ENCODE measurements at places on chromosomes 7 and 10. TPM values are rescaled to one million over a fixed set of nuclear protein-coding genes. Genes with fewer than 3 reads are reported as not detected.

DNA sequence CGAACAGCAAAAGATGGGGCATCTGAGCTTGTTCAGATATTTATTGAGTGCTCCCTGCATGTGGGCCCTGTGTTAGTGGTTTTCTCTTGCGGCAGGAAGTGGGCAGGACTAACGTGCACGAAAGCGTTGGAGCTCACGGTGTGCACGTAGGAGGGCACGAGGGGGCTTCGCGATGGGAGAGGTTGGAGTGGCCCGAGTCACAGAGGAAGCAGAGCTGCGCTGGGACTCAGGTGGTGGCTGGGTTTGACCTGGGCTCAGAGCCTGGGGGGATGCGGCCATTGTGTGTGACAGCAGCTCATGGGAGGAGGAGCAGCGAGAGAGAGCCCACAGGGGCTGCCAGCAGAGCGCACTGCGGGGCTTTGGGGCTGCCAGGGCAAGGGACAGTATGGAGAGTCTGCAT lies 7.7 kb downstream of the ZSCAN25 start:
- H3K27me3 ChIP-seq: no peaks in the 10 kb centered on the region
- DNase-seq: no peak
- no peak overlapping the region for H3K27ac ChIP-seq

- no peak overlapping the region for H3K4me3 ChIP-seq
- H3K27me3 ChIP-seq: peaks cover 3% of the 10 kb centered on the region
- no peak for DNase-seq
- H3K36me3 ChIP-seq: no peaks in the 10 kb centered on the region
- peak overlapping the region; percentile 28 for H3K27ac ChIP-seq
These were observed 10.2 kb downstream of the BRI3 start for GRCh38 chr7:98291717-98292116.

Gene TLX1
- 14.3 TPM for total RNA-seq

Gene CHAT
- total RNA-seq: 15.4 TPM

Gene EBLN1
- total RNA-seq: not detected

- DNase-seq: no peak
- H3K4me1 ChIP-seq: no peaks in the 10 kb centered on the region
- no peak overlapping the region for H3K4me3 ChIP-seq
- H3K27ac ChIP-seq: no peak overlapping the region
- peaks cover 3% of the 10 kb centered on the region for H3K27me3 ChIP-seq
These were observed 50.5 kb upstream of the KMT2E start for GRCh38 chr7:104963378-104963990.

DNA sequence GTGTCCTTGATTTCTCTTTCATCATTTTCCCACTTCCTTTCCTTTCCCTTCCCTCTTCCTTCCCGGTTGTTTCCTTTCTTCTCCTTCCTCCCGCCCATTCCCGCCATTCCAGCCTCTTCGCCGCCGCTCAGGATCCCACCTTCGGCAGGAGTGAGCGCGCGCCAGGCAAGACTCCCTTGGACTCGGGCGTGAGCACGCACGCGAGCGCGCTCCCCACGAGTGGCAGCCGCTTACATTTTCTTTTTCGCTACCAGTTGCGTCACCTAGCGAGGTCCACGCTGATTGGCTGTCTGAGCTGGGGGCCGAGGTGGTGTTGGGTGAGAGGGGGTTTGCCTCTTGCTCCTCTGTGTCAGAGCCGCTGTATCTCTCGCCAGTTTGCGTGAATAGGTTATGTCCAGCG lies 11.8 kb downstream of the ZAN start:
- peak overlapping the region; percentile 86 for H3K4me3 ChIP-seq
- no peaks in the 10 kb centered on the region for H3K36me3 ChIP-seq
- peak; percentile 49 for DNase-seq
- H3K27me3 ChIP-seq: peaks cover 7% of the 10 kb centered on the region

DNA sequence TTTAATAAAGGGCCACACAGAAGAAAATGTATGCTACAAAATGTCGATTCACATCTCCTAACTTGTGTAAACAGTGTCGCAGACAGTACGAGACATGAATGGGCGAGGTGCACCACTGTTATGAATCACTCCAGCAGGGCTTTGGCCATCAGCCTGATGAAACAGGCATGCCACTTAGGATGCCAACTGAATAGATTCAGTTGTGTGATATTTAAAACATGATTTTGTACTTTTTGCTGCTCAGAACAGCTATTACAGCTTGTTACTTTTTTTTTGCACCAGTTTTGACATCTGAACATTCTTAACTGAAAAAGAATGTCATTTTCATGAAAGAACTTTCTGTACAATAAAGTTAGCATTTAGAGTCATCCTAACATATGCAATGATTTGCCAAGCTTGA lies 138.1 kb downstream of the VTI1A start:
- H3K27ac ChIP-seq: no peak overlapping the region
- H3K4me1 ChIP-seq: no peaks in the 10 kb centered on the region
- no peaks in the 10 kb centered on the region for H3K36me3 ChIP-seq
- no peak overlapping the region for H3K4me3 ChIP-seq

DNA sequence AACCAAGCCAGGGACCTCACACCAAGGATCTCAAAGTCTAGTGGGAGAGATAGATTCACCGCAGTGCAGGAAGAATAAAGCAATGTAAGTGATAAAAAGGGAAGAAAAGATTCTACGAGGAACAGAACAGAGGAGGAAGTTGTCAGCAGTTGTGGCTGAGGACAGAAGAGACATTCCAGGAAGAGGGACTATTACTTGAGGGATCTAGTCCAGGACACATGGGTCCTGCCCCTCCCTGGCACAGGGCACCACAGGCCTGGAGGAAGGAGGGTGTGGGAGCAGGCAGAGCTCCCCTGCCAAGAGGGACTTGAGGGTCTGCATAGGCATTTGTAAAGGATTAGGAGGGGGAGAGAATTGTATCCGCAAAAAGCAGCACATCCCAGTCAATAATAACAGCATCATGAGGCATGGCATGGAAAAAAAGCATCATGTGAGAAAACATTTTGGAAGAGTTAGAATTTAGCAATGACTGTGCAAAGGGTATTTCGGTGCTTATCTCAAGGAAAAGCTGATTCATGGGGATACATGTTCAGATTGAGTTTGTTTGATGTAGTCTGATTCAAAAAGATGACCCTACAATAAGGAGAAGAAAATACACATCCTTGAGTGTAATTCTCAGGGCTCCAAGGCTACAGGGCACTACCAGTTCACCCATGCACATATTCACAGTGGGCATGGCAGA lies 12.7 kb downstream of the C10orf71 start:
- no peak for DNase-seq
- H3K27ac ChIP-seq: no peak overlapping the region
- peaks cover 3% of the 10 kb centered on the region for H3K36me3 ChIP-seq
- peaks cover 2% of the 10 kb centered on the region for H3K4me1 ChIP-seq
- no peak overlapping the region for H3K4me3 ChIP-seq

DNA sequence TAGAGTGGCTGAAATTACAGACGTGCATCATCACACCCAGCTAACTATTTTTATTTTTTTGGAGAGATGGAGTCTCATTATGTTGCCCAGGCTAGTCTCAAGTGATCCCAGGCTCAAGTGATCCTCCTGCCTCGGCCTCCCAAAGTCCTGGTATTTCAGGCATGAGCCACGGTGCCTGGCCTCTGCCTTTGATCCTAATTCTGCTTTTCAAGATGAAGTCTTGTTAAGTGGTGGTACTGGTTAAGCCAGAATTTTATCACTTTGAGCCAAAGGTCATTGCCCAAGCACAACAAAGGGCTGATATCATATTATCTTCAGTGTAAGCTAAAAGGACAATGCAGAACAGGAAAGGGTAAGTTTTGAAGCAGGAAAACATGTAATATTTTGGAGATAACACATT lies 64.2 kb downstream of the MYOF start:
- H3K36me3 ChIP-seq: no peaks in the 10 kb centered on the region
- H3K27ac ChIP-seq: no peak overlapping the region
- no peak for DNase-seq
- H3K27me3 ChIP-seq: peaks cover 4% of the 10 kb centered on the region
- H3K4me3 ChIP-seq: no peak overlapping the region

Gene CALY
- 19.8 TPM for total RNA-seq

- no peak overlapping the region for H3K4me3 ChIP-seq
- H3K36me3 ChIP-seq: peaks cover 2% of the 10 kb centered on the region
- H3K4me1 ChIP-seq: peaks cover 4% of the 10 kb centered on the region
- peak; percentile 83 for DNase-seq
These were observed 7.2 kb upstream of the PGAM2 start for GRCh38 chr7:44072364-44073231.

DNA sequence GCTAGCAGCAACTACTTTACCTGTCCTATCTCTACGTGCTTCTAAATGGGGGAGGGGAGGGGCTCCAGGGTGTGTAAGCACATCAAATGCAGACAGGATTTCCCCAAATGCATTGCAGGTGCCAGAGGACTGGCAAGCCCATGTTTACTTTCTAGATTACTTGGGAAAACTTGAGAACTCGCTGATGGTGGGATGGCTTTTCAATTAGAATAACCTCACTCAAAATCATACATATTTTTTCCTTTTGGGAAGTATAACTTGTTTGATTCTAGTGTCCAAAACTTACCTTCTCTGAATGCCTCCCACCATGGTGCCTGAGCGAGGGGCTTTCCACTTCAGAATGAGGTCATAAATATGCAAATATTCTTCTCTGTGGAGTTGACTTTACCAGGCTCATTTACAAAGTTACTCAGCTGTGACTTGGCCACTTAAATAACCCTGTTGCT lies 191.3 kb upstream of the RHOBTB1 start:
- no peak overlapping the region for H3K4me3 ChIP-seq
- no peak overlapping the region for H3K27ac ChIP-seq
- H3K4me1 ChIP-seq: peaks cover 4% of the 10 kb centered on the region
- DNase-seq: no peak
- no peaks in the 10 kb centered on the region for H3K36me3 ChIP-seq
- H3K27me3 ChIP-seq: no peaks in the 10 kb centered on the region

Gene CALML5
- total RNA-seq: not detected

DNA sequence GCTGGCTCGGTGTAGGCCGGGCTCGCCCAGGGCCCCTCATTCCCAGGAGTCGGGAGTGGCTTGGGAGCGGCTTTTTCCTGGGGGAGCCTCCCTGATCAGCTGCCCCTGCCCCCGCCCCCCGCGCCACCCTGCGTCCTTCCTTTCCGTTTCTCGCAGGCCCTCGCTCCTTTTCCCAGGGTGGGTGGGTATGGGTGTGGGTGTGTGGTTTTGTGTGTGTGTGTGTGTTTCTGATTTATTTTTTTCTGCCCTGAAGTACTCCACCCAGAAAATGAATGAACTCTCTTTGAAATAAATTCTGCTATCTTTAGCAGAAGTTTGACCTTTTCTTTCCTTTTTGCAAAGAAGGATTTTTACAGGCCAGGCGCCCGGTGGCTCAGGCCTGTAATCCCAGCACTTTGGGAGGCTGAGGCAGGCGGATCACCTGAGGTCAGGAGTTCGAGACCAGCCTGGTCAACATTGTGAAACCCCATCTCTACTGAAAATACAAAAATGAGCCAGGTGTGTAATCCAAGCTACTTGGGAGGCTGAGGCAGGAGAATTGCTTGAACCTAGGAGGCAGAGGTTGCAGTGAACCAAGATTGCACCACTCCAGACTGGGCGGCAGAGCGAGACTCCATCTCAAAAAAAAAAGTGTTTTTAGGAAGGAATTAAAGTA lies 30.0 kb upstream of the AP5Z1 start:
- peak overlapping the region; percentile 69 for H3K4me3 ChIP-seq
- H3K27me3 ChIP-seq: peaks cover 5% of the 10 kb centered on the region
- no peaks in the 10 kb centered on the region for H3K36me3 ChIP-seq
- H3K27ac ChIP-seq: peak overlapping the region; percentile 96
- peaks cover 30% of the 10 kb centered on the region for H3K4me1 ChIP-seq

All from glutamatergic neuron (in vitro differentiated cells).